Stimulated activated CD8-positive, alpha-beta memory T cell treated with anti-CD3 and anti-CD28 coated beads, Interleukin-4, amount 100 ng/mL, for 1 hour (primary cell): ENCODE measurements at places on chromosomes 6 and 20.

DNA sequence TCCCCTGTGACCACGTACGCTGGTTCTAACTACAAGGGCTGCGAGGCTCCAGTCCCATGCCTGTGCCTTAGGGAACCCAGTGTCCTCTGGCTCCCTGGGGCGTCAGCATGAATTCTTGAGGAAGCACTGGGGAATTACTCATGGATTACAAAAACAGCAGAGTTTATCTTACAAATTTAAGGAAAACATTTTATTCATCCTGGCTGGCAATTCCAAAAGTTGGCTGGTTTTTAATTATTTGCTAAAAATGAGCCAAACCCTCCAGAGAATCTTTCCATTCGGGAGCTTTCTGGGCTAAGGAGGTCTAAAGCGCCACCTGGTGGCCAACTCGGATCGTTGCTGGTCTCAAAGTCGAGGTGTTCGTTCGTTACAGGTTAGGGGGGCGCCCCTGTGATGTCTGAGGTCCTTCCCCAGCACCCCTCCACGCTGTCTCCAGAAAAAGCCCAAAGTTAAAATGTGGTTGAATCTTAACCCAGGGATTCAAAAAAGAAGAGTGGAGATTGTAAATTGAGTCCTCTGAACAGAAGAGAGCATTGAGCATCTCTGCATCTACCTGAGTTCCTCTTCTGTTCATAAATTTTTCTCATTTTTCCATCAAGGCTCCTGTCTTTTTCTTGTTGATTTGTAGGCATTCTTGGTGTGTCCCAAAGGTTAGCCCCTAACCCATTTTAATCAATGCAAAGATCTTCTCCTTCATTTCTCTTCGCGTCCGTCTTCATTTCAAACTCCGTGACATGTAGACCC is 99.4 kb downstream of the BFSP1 start:
- peak; percentile 10 for DNase-seq

DNA sequence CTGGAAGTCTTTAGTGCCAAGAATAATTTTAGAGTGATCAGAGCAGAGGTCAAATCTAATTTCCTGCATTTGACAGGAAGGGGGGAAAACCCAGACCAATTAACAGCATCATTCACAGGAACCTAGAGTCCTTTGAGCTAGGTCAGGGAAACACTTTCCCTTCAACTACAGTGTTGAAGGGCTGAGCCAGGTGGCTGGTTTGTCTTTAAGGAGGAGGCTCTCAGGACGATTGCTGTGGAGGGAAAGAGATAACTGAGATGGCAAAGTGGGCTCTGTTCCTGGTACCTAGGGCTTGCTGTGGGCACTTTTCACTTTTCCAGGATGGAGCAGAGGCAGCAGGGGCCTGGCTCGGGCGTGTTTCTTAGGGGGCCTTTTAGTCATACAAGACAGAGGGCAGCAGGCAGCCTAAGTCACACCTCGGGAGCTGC is 111.9 kb downstream of the SCML4 start:
- no peak for DNase-seq

DNA sequence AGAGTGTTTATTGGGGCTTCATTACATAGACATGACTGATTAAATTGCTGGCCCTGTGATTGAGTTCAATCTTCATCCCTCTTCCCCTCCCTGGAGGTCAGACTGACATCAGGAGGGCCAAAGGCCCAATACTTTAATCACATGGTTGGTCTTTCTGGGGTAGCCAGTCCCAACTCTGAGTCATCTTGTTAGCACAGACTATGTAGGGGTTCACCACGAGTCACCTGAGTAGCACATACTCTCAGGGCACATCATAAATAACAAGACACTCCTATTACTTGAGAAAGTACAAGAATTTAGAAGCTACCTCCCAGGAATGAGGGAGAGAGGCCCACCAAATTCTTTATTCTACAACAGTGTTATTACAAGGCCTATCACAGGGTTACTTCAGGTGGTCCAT is 11.3 kb downstream of the GINS1 start:
- DNase-seq: no peak

GRCh38 chr6:14194483-14194882 is 76.9 kb downstream of the CD83 start:
- no peak for DNase-seq

DNA sequence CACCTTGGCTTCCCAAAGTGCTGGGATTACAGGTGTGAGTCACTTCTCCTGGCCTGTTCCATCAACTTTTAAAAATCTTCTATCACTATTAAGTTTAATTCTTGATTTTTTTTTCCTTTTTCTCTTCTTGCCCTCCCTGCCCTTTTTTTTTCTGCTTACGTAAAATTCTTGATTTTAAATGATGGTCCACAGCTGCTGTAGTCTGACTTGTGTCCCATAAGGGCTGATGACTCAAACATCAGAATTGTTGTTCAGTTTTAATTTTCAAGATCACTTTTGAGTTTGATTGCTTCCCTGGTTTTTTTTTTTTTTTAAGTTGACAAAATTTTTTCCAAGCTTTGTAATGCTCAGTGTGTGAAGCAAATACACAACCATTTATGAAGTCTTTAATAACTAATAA is 61.9 kb downstream of the CBFA2T2 start:
- no peak for DNase-seq

GRCh38 chr20:40160097-40160550 is 528.9 kb downstream of the MAFB start:
- no peak for DNase-seq

GRCh38 chr6:36759148-36759759 is 61.6 kb downstream of the RAB44 start:
- DNase-seq: peak; percentile 70

- DNase-seq: no peak
These were observed 44.6 kb downstream of the MAK start for GRCh38 chr6:10793695-10794094.

GRCh38 chr20:32249030-32249738 is 28.3 kb upstream of the KIF3B start:
- no peak for DNase-seq

DNA sequence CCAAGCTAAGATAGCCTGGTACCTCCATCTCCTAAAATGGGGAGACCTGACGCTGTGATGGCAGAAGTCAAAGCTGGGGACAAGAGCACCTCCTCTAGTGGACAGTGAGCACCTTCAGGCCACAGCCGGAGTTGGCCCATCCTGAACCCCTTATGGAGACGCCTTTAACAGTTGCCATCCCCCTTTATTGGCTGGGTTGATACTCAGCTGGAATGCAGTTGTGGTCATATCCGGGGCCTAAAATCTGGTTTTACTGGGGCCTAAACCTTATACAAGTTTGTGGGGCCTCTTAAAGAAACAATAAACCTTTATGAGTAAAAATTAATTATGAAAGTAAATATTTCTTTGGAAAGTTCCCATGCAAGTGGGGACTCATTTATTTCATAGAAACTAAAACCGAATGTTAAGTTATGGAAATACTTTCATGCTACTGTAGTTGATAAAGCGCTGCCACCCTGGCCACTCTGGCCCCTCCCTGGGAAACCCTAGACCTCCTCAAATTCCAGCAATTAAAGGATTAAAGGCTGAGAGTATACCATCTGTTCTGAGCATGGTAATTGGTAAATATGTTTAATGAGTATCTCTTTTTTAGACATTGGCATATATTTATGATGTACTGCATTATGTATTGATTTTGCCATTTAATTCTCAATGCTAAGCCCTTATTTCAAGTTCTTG is 95.1 kb upstream of the SASH1 start:
- DNase-seq: no peak

DNA sequence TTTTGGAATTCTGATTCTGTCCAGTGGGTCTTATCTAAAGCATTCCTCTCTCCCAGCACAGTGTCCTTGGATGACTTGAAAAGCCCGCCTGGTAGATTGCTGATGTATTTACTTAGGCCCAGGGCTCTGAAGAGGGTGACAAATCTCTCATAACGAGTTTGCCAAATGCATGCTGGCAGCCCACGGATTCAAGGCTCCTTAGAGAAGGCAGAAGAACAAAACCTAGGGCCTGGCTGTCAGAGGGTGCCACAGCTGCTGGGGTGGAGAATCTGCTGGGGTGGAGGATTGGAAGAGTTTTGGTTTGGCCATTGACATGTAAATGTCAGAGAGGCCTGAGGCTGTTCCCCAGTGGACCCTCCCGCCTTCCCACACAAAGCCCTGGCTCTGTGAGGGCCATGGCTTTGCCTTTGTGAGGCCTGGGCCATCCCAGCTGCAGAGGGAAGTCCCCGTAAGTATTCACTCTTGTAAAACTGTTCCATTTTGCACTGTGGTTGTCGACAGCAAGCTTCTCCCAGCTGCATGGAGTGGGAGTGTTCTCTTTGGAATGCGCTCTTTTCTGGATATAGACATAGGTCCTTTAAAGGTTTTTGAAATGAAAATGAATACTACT is 50.3 kb downstream of the ANKRD6 start:
- DNase-seq: no peak

DNA sequence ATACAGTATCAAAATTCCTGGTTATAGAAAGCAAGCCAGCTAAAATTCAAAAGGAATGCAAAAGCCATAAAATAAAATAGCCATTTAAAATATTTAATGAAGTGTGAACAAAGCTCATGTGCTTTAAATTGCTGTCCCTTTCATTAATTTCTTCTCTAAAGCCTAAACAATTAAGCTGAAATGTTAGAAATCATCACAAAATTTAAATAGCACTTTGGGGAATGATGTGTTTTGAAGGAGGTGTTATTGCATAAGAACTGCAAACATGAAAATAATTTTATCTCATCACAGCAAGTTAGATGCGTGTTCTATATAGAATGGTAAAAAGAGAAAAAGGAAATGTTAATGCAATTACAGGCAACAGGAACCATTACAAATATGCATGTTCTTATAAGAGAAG is 111.0 kb downstream of the RIMS1 start:
- DNase-seq: no peak

- DNase-seq: no peak
These were observed 145.8 kb downstream of the PTPRT start for GRCh38 chr20:43043887-43044286.

- no peak for DNase-seq
These were observed 317.5 kb downstream of the CD83 start for GRCh38 chr6:14434916-14435690.

- no peak for DNase-seq
These were observed 3.1 kb upstream of the MAVS start for GRCh38 chr20:3843490-3843889.

GRCh38 chr20:57082357-57082945 is 184.0 kb downstream of the BMP7 start:
- DNase-seq: no peak

- no peak for DNase-seq
These were observed 36.9 kb upstream of the SLC16A10 start for GRCh38 chr6:111050261-111051023.

GRCh38 chr20:16709017-16709416 is 20.8 kb upstream of the SNRPB2 start:
- DNase-seq: no peak

DNA sequence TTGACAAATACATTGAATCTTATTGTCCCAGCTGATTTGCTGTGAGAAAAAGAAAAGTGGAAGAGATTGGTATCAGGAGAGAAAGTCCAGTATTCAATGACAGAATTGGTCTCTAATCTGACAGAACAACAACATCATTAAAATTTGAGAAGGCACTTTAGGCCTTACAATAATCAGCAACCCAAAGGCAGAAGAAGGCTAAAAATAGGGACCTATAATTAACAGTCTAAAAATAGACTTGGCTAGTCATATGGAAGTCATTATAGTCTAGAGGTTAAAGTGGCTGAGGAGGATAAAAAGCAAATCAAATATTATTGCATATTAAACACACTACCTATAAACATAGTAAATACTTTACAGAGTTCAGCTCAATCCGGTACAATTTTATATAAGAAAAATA is 393.6 kb upstream of the JAG1 start:
- no peak for DNase-seq

- DNase-seq: no peak
These were observed 17.1 kb downstream of the GSTA2 start for GRCh38 chr6:52746213-52746612.

DNA sequence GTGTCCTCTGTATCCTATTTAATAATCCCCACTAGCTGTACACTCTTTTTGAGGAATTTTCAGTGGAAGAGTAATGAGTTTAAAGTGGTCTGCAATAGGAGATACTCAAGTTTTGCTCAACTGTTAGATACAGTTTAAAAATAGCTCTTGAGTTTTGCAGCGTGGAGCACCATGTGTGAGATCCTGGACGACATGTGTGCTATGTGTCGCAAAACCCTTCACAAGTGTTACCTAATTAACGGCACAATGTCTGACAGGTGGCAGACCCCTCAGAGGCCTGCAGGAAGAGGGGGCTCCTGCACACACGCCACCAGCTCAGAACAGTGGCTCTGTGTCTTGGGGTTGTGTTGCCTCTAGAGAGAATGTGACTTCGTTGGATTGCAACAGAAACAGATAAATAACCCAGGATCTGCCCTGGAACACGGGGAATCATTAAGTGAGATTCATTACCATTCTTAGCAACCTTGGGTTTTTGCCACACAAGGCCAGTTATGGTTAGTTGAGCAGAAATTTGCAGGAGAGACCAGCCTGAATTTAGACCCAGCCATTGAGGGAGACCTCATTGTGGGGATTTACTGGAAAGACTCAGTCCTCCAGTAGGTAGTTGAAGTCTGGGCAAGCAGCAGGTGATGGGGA is 73.8 kb downstream of the SASH1 start:
- DNase-seq: no peak

GRCh38 chr6:88342336-88342735 is 176.2 kb upstream of the CNR1 start:
- no peak for DNase-seq

DNA sequence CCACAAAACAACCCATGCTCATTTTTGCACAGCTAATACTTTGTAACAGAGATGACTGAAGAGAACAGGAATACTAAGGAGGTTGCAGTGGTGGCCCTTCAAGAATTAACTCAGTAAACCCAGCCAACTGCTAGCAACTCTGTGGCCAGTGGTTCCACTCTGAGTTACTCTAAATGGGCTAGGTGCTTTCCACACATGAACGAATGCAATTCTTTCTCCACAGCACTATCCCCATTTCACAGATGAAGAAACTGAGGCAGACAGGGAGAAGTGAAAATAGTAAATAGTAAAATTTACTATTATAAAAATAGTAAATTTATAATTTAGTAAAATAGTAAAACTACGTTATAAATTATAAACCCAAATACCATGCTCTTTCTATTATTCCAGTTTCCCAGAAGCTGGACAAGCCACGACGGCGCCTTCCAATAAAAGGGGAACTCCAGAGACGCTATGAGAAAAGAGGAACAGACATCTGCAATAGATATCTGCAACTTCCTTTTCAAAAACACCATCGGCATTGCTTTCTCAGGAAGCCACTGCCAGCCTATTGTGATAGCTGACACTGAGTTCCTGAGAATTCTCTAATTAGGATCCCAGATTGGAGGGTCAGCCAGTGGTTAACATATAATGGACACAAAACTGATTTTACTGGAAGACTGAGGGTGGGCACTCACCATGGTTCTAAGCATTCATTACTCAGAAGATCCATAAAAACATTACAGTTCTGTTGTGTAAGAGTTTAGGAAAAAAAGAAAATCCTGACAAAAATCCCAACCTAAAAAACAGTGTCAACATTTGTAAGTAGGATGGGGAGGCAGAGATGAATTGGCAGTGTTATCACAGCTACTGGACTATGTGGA is 16.2 kb downstream of the FKBP1A start:
- no peak for DNase-seq

- DNase-seq: no peak
These were observed 57.5 kb downstream of the RIN2 start for GRCh38 chr20:19815553-19815991.
